Activated effector memory CD4-positive, alpha-beta T cell treated with anti-CD3 and anti-CD28 coated beads, Interleukin-2, amount 50 U/mL, for 16 hours (primary cell): ENCODE measurements at places on chromosomes 1 and 21.

- DNase-seq, result no peak
These were observed 21.9 kb downstream of the ERG start for GRCh38 chr21:38476385-38476784.

GRCh38 chr1:14794906-14795305, 196.4 kb downstream of the KAZN start:
- no peak for DNase-seq

DNA sequence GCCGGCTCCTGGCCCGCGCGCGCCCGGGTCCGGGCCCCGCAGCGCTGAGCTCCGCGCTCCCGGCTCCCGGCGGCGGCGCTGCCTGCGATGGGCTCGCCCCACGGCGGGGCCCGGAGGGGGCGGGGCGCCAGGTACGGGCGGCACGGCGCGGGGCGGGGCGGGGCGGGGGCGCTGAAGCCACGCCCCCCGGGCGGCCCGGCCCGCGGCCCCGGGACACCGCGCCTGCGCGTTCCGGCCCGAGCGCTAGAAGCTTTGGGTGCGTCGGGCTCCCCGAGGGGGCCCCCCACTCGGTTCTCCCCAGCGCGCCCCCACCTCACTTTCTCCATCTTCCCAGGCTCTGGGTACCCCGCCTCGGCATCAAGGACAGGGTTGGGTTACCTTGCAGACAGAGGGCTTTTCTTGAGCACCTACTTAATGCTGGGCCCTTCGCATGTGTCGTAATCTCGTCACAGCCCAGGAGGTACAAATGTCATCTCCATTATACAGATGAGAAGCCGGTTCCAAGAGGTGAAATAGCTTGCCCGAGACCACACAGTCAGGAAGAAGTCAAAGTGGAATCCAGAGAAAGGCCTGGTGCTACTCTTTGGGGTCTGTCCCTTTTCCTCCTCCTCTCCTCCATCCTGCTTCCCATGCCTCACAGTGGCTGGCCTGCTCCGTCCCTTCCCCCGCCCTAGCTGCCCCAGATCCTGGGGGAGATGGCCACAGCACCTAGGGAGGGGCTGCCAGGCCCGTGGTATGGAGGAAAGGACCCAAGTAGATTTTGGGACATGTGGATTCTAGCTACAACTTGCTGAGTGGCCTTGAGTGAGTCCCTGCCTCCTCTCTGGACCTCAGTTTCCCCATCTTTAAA, 46.5 kb downstream of the RAP1GAP start:
- DNase-seq, result peak; percentile 85

- DNase-seq, result no peak
These were observed 862.7 kb downstream of the PLA2G4A start for GRCh38 chr1:187691439-187691838.

DNA sequence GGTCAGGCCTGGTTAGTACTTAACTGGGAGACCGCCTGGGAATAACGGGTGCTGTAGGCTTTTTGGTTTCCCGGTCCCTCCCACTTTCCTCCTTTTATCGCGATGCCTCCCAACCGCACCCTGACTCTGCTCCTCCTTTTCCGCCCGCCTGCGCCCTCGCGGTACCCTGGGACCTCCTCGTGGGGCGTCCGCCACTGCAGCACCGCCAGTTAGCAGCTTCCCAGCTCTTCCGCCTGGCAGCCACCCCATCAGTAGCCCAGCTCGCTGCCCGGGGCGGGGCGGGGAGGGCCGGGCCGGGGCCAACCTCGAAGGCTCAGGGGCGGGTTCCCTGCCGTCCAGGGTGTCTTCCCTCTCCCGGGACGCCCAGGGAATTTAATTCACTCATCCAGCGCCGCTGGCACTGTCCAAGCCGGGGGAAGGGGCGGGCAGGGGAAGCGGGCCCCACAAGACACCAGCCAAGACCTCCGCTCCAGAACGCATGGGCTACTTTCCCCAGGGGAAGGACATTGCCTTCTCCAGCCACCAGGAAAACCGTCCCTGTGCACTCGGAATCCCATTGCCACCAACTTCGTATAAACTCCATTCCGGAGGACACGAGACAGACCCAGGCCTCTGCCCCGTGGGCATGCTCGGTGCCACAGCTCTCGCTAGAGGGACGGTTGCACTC, 2.0 kb upstream of the ZNF678 start:
- DNase-seq, result no peak

GRCh38 chr1:212247179-212247721, 38.0 kb upstream of the PPP2R5A start:
- no peak for DNase-seq

- no peak for DNase-seq
These were observed 120.6 kb downstream of the FASLG start for GRCh38 chr1:172779491-172779890.

DNA sequence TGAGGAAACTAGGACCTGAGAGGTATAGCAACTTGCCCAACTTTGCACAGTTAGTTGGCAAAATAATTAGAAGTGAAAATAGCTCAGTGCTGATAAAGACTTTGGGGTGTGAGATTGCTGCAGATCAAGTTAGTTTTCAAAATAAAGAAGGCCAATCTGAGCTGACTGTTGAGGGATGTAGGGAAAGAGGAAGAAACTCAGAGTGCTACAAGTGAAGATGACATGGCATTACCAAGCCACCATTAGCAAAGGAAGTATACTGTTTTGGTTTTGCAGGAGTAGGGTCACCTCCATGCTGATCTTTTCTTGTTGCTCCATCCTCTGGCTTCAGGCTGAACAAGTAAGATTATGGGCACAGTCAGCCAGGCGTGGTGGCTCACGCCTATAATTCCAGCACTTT, 78.7 kb upstream of the ADAM30 start:
- DNase-seq, result no peak

- no peak for DNase-seq
These were observed 80.3 kb downstream of the NENF start for GRCh38 chr1:212512816-212513559.

DNA sequence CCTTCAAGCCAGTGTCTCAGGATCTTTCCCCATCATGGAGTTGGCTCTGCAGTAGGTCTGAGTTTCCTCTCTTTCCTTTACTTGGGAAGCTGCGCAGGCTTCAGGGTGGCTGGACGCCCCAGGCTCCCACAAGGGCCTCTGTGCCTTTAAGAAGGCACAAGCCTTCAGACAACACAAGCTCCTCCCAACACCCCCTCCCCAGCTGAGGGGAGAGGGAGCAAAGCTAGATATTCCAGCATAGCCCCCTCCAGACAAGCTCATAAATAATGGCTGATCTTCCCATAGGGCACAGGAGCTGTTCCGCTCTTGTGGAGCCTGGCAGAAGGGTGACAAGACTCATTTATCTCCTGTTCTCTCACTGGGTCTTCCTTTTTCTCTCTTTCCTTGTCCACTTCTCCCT, 27.9 kb upstream of the ATP2B4 start:
- DNase-seq, result no peak

DNA sequence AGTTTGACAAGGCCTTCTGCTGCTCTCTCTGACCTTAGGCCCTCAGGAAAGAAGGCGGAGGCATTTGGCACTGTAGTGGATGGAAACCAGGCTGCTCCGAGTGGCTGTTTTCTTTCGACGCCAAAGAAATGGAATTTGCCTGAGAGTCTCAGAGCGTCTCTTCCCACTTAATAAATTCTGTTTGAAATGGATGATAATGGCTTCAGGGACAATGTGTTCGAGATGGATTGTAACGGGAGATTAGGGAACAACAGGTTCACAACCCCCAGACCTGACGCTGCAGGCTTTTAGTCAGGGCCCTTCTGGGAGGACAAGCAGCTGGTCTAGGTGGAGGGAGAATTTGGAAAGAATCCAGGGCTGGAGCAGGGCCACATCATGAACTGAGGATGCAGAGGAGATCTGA, 58.6 kb downstream of the TLR5 start:
- no peak for DNase-seq

DNA sequence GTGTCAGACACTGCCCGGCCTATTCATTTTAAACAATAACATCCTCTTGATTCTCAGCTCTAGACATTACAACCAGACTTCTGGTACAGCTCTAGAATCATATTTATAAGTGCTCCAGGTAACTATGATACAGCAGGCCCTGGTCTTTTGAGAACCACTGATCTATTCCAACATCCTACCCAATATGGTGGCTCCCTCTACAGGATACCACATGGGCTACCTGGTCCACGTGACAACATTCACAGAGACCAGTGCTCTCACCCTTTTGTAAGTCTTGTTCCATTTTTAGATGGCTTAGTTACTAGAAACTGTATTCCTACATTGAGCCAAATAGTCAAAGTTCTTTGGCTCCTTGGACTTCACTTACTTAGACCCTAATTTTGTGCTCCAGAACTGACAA, 102.9 kb downstream of the PTPN14 start:
- DNase-seq, result no peak

- no peak for DNase-seq
These were observed 1.1 kb downstream of the LPGAT1 start for GRCh38 chr1:211829343-211830054.

GRCh38 chr1:64775113-64775512, 30.2 kb downstream of the RAVER2 start:
- DNase-seq, result no peak

- peak; percentile 84 for DNase-seq
These were observed 1.1 kb downstream of the EEIG2 start for GRCh38 chr1:108560874-108561459.

DNA sequence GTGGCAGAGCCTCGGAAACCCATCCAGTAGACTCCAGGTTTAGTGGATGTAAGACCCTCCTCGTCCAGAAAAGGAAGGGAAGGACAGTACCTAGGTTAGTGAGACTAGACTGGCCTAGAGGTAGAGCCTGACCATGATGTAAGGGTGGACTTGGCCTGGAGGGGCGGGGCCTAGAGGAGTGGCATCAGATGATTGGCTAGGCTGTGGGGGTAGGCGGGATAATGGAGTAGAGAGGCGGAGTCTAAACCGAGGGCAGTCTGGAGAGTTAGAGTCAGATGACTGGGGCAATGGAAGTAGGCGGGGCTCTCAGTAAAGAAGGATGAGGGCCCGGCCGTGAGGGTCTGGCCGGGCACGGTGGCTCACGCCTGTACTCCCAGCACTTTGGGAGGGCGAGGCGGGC, 70.1 kb downstream of the EPHB2 start:
- DNase-seq, result no peak

DNA sequence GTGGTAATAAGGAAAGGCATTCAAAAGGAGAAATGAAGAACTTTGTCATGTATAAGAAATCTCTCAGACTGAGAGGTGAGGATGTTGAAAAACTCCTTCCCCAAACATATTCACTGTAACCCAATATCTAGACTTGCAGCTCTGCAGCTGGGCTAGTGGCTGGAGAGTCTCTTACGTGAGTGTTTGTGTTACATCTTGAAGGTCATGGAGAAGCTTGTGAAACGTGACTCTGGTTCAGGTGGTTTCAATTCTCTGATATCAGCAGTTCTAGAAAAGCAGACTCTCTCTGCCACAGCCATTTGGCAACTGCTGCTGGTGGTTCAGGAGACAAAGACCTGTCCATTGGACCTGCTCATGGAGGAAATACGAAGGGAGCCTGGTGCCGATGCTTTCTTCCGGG, 55.0 kb upstream of the EPHA8 start:
- DNase-seq, result no peak

DNA sequence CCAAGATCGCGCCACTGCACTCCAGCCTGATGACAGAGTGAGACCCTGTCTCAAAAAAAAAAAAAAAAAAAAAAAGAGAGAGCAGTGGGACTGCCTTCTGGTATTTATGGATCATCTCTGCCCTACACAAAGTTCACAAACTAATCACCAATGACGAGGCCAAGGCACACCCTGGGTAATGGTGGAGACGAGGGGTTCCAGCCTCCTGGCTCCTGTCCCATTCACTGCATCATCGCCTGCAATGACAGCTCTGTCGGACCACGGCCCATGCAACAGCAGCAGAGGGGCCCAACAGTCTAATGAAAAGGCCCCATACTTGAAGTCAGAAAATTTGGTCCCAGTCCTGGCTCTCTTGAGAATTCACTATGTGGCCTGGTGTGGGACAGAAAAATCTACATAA, 2.9 kb upstream of the BTG2 start:
- no peak for DNase-seq

- DNase-seq, result no peak
These were observed 182.1 kb upstream of the DMRTA2 start for GRCh38 chr1:50605186-50605875.

DNA sequence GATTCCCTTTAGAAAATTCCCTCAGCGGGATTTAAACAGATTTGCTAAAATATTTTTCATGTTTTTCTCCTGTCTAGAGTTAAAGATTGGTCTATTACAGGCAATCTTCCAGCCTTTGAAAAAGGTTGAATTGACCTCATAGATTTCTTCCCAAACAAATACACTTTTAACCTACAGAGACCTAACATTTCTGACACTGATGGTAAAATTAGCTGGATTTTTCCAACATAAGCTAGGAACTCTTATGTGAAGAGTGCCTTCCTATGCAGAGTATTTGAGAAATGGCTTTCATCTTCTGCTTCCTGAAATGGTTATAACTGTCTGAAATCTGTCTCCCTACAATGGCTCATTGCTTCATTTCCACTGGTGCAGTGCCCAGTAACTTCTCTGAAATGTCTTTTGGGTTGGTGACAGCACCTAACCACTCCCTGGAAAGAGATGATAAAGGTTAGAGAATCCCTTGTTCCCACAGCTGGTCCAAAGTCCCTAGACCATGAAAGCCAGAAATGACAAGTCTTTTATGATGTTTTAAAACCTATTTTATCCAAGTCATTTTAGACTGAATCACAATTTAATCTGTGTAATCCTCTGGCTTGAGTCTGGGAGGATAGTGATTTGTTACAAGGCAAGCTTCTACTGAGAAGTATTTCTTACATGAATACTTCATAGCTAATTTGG, 269.4 kb downstream of the BACH1 start:
- no peak for DNase-seq

DNA sequence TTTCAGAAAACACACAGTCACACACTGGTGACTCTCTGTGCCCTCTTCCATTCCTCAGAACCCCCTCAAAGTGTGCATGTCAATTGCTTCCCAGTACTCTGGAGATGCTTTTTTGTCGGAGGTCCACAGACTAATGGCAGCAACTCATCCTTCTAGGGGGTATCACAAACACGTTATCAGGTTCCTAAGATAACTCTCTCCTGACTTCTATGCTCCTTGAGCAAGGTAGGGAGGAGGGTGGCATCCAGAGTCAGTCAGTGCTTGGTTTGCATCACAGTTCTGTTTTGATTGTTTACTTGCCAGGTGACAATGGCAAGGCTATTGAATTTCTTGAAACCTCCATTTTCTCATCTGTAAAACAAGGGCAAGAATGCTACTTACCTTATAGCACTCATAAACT, 39.4 kb upstream of the DYNLT5 start:
- DNase-seq, result no peak

GRCh38 chr1:183285256-183285655, 99.2 kb downstream of the LAMC2 start:
- DNase-seq, result no peak

GRCh38 chr1:161127649-161128048, 4.8 kb downstream of the DEDD start:
- no peak for DNase-seq

DNA sequence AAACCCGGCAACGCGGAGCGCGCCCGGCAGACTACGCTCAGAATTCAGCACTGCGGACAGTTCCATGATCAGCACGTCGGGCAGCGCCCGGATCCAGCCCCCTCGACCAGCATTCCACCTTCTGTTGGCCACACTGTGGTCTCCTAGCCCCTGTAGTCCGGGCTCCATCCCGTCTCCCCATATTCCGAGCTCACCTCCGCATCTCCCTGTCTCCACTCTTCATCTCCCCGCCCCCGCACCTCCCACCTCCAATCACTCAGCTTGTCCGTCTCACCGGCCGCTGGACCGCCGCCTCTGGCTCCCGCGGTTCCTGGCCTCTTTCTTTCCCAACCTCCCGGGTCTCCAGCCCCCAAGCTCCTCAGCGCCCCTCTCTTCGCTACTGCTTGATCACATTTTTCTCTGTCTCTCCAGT, 500 bp downstream of the EPHA10 start:
- DNase-seq, result peak; percentile 69

- no peak for DNase-seq
These were observed 7.1 kb upstream of the SHISA4 start for GRCh38 chr1:201881617-201882016.

GRCh38 chr1:116853680-116854402, 55.9 kb upstream of the PTGFRN start:
- no peak for DNase-seq
